ENCODE measurements at places on chromosomes 5 and 9. TPM values are rescaled to one million over a fixed set of nuclear protein-coding genes. Genes with fewer than 3 reads are reported as not detected.

The LRRC8A gene
- 19.8 TPM for total RNA-seq

The PFN3 gene
- not detected for total RNA-seq

The FREM1 gene
- 3.0 TPM for total RNA-seq

The SPATA31E1 gene
- not detected for total RNA-seq

The SMIM33 gene
- total RNA-seq, result not detected

GRCh38 chr9:34508951-34509350 lies 13.8 kb downstream of the ENHO start:
- H3K36me3 ChIP-seq, result no peaks in the 10 kb centered on the region
- no peak overlapping the region for H3K4me3 ChIP-seq
- no peaks in the 10 kb centered on the region for H3K4me1 ChIP-seq
- H3K27ac ChIP-seq, result no peak overlapping the region
- no peak for DNase-seq
- H3K27me3 ChIP-seq, result no peaks in the 10 kb centered on the region

The DBN1 gene
- 21.8 TPM for total RNA-seq

GRCh38 chr5:98259595-98259994 lies 513.9 kb upstream of the RGMB start:
- no peak for DNase-seq
- no peak overlapping the region for H3K27ac ChIP-seq
- H3K4me3 ChIP-seq, result no peak overlapping the region
- no peaks in the 10 kb centered on the region for H3K4me1 ChIP-seq

- H3K27me3 ChIP-seq, result no peaks in the 10 kb centered on the region
- no peak overlapping the region for H3K4me3 ChIP-seq
- no peak overlapping the region for H3K27ac ChIP-seq
- H3K4me1 ChIP-seq, result no peaks in the 10 kb centered on the region
Observed at GRCh38 chr5:118883362-118883761, 105.0 kb downstream of the DTWD2 start.

The TTC23L gene
- not detected for total RNA-seq

GRCh38 chr5:176934309-176934930 lies 35.3 kb upstream of the HK3 start:
- DNase-seq, result no peak
- peaks cover 60% of the 10 kb centered on the region for H3K36me3 ChIP-seq
- H3K4me1 ChIP-seq, result peaks cover 13% of the 10 kb centered on the region
- no peaks in the 10 kb centered on the region for H3K27me3 ChIP-seq
- H3K4me3 ChIP-seq, result no peak overlapping the region
- no peak overlapping the region for H3K27ac ChIP-seq

GRCh38 chr9:136482046-136482792 lies 621 bp downstream of the SEC16A start:
- DNase-seq, result no peak
- peak overlapping the region; percentile 100 for H3K27ac ChIP-seq

DNA sequence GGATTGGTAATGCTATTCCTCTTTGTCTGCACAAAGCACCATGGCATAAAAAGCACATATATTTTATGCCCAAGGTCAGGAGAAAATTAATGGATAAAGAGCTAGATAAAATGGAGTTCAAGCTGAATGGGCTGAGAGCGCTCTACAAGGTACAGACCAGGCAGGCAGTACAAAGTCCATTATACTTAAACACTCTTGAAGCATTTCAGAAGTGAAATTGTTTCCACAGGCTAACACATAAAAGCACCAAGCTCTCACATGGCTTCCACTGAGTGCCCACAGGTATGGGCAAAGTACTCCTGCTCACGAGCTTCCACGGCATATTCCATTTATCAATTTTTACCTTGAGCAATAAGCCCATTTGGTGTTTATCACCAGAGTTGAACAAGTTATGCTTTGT lies 771.2 kb upstream of the DMAC1 start:
- no peak overlapping the region for H3K27ac ChIP-seq
- peaks cover 8% of the 10 kb centered on the region for H3K27me3 ChIP-seq
- DNase-seq, result no peak
- H3K4me3 ChIP-seq, result no peak overlapping the region

The IFNB1 gene
- not detected for total RNA-seq

- H3K4me1 ChIP-seq, result peaks cover 11% of the 10 kb centered on the region
- no peak overlapping the region for H3K4me3 ChIP-seq
- no peaks in the 10 kb centered on the region for H3K36me3 ChIP-seq
- H3K27ac ChIP-seq, result no peak overlapping the region
- H3K27me3 ChIP-seq, result no peaks in the 10 kb centered on the region
Observed at GRCh38 chr9:105280691-105281090, 36.2 kb downstream of the SLC44A1 start.

DNA sequence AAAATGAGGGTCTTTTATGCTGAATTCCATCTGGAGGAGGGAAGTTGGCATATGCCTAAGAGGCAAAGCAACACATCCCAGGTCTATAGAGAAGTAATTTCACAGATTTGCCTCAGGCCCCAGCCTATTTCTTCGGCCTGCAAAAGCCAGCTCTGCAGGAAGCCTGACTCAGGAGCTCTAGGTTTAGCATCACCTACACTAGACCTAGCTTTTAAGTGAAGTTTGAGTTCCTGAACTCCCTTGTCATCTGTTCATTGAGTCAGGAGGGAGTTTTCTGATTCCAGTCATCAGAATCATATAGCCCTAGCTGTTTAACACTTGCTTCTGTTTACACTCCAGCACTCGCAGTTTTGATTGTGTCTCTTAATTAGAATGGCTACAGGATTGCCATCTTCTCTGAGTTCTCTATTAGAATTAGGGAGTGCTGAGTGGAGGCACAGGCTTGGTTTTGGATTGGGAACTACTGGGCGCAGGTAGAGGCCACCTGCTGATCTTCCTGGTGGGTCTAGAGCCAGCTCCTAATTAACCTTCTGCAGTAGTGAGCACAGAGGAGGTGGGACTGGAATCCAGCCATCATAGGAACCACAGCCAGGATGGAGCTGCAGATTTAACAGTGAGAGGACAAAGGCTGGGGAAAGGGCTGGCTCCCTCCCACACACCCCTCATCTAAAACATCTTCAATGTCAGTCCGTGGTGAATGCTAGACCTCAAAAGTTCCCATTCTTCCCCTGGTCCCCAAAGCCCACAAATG lies 179.5 kb downstream of the TRIO start:
- no peak for DNase-seq
- no peak overlapping the region for H3K27ac ChIP-seq
- H3K4me3 ChIP-seq, result no peak overlapping the region
- H3K36me3 ChIP-seq, result peaks cover 14% of the 10 kb centered on the region
